Activated CD8-positive, alpha-beta memory T cell treated with anti-CD3 and anti-CD28 coated beads, Interleukin-2, amount 10 ng/mL, durations not matched to agents 7 days and 5 days (primary cell): ENCODE measurements at places on chromosomes 5 and 9. TPM values are rescaled to one million over a fixed set of nuclear protein-coding genes. Genes with fewer than 3 reads are reported as not detected.

GRCh38 chr9:114521846-114522245 is 16.6 kb upstream of the WHRN start:
- no peak for DNase-seq

DNA sequence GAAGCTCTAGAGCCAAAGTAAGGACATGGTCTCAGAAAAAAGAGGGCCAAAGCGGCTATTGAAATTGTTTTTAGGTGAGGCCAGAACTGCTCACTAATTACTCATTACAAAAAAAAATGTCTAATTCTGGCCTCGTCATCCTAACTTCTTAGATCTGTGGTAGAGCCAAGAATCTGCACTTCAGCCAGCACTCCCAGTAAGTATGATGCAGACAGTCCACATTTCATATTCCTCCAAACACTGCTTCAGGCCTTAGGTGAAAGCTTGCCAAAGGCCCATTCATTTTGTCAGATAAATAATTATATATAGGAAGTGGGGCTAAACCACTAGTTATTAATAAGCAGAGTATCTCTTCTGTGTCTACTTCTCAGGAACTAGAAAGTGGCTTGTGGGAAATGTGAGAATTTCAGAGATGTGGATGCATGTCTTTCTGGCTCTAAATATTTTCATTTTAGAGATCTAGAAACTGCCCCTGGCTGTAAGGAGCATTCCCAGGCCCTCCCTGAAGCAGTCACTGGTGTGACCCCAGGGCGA is 554.0 kb downstream of the TLE4 start:
- no peak for DNase-seq

- no peak for DNase-seq
Observed at GRCh38 chr9:111839387-111839786, 44.6 kb upstream of the SHOC1 start.

DNA sequence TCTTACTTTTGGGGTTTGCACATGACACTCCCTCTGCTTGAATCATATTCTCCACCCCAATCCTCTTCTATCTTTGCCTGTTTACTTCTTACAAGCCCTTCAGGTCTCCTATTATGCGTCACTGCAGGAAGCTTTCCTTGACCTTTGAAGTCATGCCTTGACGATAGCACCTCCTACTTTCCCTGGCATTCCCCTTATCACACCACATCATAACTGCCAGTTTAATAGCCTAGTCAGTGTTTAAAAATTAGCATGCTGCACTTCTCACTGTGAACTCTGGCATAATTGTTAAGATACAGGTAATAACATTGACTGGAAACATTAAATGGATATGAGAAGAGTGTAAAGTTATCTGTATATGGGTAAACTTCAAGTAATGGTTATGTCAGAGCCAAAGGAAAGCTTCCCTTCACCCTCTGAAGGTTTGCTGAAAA is 37.1 kb upstream of the CEP120 start:
- DNase-seq, result no peak

DNA sequence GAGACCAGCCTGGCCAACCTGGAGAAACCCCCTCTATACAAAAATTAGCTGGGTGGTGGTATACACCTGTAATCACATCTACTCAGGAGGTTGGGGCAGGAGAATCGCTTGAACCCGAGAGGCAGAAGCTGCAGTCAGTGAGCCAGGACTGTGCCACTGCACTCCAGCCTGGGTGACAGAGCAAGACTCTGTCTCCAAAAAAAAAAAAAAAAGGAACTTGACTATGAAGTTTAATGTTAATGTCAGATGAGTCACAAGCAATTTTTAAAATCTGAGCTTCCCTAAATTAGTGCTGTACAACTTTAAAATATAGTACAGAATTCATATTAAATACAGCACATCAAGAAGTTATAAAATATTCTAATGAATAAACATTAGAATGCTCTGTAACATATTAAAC is 1.5 kb downstream of the MEIKIN start:
- DNase-seq, result no peak

SLC1A1 gene
- total RNA-seq, result not detected

GABRP gene
- not detected for total RNA-seq

ZNF462 gene
- total RNA-seq, result 0.18 TPM

IFNE gene
- not detected for total RNA-seq

LHX3 gene
- not detected for total RNA-seq

MCC gene
- 7.4 TPM for total RNA-seq
